ENCODE measurements at places on chromosomes 16 and 17.

DNA sequence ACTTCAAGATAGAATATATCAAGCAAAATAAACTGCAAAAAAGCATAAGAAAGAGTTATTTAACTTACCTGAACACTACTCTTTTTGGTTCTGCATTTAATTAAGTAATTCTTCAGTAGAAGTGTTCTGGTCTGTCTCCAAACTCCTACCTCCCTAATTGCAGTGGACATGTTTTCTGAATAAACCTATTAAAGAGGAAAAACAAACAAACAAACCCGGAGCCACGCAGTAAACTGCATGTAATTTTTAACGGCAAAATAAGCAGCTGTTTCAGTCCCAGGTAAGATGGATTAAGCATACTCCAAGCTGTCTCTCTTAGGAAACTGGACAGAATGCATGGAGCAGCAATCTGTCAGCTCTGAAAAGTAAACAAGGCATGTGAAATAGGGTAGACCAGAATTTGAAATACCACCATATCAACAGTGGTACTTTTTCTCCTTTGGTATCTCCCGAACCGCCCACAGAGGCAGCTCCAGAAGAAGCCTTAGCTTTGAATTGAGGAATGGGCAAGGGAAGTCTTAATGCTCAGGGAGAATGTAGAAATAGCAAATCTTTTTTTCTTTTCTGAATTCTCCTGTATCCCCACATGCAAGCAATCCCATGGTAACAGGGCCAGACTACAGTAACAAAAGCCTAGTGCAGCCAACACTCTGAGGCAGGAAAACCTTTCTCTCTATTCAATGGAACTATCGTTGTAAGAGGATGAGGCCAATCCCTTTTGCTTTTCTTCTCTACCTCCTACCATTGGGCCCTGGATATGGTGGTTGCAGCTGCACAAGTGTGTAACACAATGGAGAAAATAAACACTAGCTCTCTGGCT is 12.5 kb downstream of the ABCA5 start:
- DNase-seq, result no peak

GRCh38 chr16:57838161-57838560 is 35.9 kb upstream of the KIFC3 start:
- no peak for DNase-seq

- no peak for DNase-seq
Measured at GRCh38 chr17:81406117-81406953, 11.1 kb downstream of the BAHCC1 start.

GRCh38 chr17:43039646-43040045 is 14.6 kb downstream of the RND2 start:
- DNase-seq, result no peak

GRCh38 chr16:13322336-13322735 is 420.9 kb downstream of the SHISA9 start:
- DNase-seq, result no peak

DNA sequence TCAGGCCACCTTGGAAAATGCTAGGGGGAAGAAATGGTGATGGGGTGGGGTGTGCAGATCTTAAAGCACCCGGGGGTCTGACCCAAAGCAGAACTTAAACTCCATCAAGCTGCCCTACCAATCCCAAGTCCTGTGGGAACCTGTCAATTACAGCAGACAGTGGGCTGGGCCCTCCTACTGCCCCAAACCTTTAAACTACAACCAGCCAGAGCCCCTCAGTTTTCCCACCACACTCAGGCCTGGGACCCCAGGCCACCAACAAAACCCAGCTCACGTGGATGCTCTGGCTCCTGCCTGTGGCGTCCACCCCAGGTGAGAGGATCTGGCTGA is 2.7 kb downstream of the MYO18A start:
- no peak for DNase-seq

DNA sequence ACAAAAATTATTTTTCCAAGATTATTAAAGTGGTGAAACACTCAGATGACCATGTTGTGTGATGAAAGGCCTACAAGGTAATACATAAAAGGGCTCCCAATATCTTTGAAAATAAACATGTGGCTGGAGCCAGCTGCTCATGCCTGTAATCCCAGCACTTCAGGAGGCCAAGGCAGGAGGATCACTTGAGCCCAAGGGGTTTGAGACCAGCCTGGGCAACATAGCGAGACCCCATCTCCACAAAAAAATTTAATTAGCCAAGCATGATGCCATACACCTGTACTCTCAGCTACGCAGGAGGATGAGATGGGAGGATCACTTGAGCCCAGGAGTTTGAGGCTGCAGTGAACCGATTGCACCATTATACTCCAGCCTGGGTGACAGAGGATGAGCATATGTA is 26.8 kb downstream of the SIAH1 start:
- no peak for DNase-seq

DNA sequence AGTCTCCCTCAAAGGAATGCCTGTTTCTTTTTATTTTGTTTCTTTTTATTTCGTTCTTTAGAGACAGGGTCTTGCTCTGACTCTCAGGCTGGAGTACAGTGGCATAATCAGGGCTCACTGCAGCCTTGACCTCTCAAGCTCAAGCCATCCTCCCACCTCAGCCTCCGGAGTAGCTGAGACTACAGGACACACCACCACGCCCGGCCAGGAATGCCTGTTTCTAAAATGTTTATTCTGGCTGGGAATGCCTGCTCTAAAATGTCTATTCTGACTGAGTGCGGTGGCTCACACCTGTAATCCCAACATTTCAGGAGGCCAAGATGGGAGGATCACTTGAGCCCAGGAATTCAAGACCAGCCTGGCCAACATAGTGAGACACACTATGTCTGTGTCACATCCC is 2.5 kb upstream of the MMP28 start:
- no peak for DNase-seq

- DNase-seq, result peak; percentile 87
Measured at GRCh38 chr17:69607162-69607834, 192.8 kb downstream of the MAP2K6 start.

- DNase-seq, result no peak
Measured at GRCh38 chr16:1172651-1173050, 19.7 kb downstream of the CACNA1H start.

GRCh38 chr17:66008680-66009079 is 183.3 kb downstream of the CEP112 start:
- no peak for DNase-seq

DNA sequence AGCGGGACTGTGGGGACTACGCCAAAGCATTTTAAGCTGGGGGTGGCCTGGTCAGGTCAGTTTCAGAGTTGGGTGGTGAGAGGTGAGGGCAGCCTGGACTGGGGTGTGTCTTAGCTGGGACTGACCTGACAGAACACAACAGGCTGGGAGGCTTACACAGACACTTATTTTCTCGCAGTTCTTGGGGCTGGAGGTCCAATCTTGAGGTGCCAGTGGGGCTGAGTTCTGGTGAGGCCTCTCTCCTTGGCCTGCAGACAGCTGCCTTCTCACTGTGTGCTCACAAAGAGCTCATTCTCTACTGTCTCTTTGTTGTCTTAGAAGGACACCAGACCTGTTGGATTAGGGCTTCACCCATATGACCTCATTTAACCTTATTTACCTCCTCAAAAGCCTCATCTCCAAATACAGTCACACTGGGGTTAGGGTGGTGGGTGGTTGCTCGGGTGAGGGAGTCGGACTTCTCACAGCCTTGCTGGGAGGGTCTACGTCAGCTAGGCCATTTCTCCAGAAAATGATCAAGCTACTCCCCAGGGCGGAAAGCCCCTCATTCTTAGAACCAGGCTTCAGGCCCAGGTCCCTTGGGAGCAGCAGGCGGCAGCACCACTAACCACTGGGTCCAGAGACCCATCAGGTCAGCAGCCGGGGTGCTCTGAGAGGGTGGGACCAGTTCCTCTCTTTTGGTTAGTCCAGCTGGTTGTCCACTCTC is 149.3 kb downstream of the RAB11FIP4 start:
- no peak for DNase-seq

- DNase-seq, result peak; percentile 29
Measured at GRCh38 chr16:66070140-66070917, 296.2 kb upstream of the CDH5 start.

GRCh38 chr17:45992175-45992574 is 6.9 kb upstream of the STH start:
- peak; percentile 17 for DNase-seq

- DNase-seq, result peak; percentile 92
Measured at GRCh38 chr17:17819561-17819995, 17.2 kb downstream of the SREBF1 start.

DNA sequence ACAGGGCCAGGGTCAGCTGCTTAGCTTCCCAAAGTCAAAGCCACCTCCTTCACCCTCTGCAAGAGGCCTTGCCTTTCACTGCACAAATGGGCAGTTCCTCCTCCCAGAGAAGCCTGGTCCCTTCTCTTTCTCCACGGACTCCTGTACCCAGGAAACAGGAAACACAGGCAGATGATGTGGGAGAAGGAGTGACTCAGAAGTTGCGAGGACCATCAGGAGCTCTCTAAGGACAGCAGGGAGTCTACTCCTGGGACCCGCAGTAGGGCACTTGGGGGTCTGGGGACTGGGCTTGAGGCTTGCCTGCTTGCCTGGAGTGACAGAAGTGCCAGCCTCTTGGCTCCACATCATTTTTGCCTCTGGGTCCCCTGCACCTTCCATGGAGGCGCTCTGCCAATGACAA is 47.4 kb upstream of the KSR1 start:
- DNase-seq, result peak; percentile 69

- no peak for DNase-seq
Measured at GRCh38 chr16:85984231-85984880, 85.4 kb downstream of the IRF8 start.

DNA sequence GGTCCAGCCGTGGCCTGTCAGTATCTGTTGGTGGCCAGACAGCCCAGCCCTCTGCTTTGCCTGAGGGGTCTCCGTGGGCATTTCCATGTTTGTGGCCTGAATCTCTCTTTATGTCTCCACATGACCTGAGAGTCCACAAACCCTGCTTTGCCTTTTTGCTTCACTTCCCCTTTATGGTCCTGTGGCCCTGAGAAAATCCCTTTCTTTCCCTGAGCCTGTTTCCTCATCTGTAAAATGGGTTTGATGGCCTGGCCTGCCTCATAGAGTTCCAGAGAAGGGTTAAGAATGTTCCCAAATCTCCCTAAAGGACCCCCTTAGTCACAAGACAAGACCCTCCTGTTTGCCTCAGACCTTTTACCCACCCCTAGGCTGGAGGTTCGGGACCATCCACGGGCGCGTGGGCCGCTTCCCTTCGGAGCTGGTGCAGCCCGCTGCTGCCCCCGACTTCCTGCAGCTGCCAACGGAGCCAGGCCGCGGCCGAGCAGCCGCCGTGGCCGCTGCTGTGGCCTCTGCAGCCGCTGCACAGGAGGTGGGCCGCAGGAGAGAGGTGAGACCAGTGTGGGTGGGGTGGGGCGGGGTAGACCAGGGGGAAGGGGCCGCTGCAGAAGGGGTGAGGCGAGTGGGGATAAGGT is 26.2 kb upstream of the ALKBH5 start:
- no peak for DNase-seq

- DNase-seq, result peak; percentile 97
Measured at GRCh38 chr17:82297714-82298537, 19.5 kb downstream of the CD7 start.

DNA sequence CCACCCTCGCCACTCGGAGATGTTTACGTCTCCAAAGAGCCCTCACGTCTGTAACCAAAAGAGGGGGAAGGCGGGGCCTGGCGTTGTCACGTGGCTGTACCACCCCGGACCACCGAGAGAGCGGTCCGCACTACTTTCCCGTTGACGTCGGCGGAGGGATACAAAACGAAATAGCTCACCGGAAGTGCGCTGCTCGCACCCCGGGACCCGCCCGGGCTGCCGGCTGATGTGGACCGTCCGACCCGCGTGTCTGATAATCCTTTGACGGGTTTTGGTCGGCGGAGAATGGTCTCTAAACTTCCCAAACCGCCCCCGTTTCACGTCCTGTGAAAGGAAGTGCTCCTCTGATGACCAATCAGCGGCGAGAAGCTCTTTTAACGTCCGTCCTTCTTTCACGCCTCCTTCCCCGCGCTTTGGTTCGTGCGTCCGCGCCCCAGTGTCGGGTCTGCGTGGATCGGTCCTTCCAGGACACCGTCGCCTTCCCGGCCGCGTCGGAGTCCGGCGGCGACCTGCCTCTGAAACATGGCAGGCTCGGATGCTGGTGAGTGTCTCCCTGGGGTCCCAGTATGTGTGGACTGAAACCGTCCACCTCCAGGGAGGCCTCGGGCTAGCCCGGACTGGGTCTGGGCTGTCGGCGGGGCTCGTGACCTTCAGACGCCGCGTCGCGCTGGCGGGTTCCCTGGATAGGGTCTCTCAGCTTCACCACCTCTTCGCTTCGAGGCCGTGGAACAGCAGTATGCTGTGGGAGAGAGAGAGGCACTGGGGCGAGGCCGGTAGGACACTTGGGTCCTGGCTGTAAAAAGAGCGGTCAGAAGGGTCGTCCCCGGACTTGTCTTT is at the start of gene CEP95:
TSS of gene CEP95 (plus strand) at position 402 of the 837 bp plus-strand sequence. CDS start at position 523, 121 bp downstream.
- DNase-seq, result peak; percentile 99

DNA sequence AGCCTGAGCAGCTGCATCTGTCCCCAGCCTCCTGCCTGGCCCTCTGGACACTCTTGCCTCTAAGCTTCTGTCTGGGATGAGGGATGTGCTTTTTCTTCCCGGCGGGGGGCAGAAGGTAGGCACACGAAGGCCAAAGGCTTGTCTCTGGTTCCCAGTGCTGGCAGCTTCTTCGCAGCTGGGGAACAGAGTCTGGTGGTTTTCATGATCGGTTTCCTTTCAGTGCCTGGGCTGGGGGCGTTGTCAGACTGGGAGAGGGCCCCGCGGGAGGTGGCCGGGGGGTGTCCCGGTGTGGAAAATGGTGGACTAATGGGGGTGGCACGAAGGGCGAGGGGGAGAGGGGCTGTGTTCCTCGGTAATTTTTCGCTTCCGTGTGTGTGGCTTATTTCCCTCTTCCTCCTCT is 988 bp downstream of the RAP1GAP2 start:
- DNase-seq, result no peak

- no peak for DNase-seq
Measured at GRCh38 chr17:68034452-68034776, 1.1 kb upstream of the KPNA2 start.

- DNase-seq, result peak; percentile 80
Measured at GRCh38 chr16:73031155-73031866, 16.6 kb downstream of the ZFHX3 start.

DNA sequence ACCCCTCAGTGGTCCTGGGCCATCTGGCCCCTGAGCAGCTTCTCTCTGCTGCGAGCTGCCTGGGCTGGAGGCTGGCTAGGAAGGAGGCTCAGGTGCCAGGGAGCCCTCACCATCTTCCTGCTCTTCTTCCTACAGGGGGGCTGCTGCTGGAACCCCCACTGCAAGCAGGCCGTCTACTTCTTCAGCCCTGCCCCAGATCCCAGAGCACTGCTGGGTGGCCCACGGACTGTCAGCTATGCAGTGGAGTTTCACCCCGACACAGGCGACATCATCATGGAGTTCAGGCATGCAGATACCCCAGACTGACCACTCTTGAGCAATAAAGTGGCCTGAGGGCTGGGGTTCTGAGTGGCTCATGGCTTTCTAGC is 46.1 kb downstream of the PRMT7 start:
- DNase-seq, result no peak

- DNase-seq, result no peak
Measured at GRCh38 chr17:44112284-44113280, 10.9 kb downstream of the HDAC5 start.

GRCh38 chr16:17747081-17747756 is 276.5 kb upstream of the XYLT1 start:
- DNase-seq, result no peak

All from GM23248 (cell line).